Fibroblast of the aortic adventitia (primary cell): ENCODE measurements at places on chromosomes 4 and X.

- DNase-seq = no peak
Measured at GRCh38 chr4:13876131-13876530, 248.6 kb upstream of the BOD1L1 start.

DNA sequence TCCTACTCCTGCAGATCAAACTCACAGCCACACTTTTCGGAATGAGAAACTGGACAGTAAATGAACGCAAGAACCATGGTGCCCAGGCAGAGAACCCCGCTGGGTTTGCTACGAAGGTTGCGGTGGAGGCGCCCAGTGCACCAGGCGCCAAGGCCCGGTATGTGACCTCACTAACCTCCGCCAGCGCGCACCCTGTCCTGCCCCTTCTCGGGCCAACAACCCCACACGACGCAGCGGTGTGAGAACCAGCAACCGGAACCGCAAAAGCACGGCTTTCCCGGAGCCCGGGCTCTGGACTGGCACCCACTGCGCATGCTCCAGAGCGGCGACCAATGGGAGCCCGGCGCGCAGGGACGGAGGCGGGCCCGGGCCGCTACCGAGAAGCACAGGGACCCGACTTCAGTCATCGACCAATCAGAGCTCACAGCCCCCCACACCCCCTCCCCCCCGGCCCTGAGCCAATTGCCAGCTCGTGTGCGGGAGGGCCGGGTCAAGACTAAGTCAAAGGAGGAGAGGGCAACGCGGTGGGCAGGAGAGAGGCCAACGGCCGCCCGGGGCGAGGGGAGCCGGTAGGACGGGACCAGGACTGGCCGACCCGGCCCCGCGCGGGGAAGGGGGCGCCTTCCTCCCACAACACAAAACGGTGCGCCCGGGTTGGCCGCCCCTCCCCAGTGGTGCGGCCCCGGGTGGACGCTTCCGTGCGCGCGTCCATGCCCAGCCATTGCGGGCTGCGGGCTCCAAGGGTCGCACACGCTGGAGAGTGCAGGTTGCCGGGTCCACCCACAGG is 7.3 kb upstream of the WAS start:
- peak; percentile 75 for DNase-seq

- no peak for DNase-seq
Measured at GRCh38 chr4:111263836-111264235, 641.0 kb upstream of the PITX2 start.

GRCh38 chr4:87316961-87317360 is 5.7 kb downstream of the HSD17B13 start:
- DNase-seq = no peak

DNA sequence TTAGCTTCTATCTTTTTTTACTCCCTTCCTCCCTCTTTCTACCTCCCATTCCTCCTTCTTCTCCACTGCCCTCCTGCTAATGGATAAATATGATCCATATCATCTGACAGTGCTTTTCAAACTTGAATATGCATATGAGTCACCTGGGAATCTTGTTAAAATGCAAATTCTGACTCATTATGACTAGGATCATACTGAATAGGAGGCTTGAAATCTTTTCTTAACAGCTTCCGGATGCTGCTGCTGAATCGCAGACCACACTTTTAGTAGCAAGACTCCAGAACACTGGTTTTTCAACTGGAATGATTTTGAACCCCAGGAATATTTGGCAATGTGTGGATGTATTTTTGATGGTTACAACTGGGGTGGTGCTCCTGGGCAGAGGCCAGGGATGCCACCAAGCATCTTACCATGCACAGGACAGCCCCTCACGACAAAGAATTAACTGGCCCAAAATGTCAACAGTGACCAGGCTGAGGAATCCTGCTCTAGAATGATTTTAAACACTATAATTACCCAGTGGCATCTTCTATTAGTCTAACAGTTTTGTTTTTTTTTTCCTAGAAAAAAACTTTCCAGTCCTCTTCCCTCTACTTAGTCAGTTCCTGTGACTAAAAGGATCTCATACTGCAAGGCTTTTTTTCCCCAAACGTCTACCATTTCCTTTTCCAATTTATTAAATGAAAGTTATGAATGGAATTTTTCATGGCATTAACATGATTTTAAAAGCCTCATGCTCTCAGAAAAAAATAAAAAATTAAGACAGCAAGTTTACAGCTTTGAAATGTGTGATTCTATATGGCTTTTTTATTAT is 10.6 kb upstream of the PYURF start:
- DNase-seq = peak; percentile 68

DNA sequence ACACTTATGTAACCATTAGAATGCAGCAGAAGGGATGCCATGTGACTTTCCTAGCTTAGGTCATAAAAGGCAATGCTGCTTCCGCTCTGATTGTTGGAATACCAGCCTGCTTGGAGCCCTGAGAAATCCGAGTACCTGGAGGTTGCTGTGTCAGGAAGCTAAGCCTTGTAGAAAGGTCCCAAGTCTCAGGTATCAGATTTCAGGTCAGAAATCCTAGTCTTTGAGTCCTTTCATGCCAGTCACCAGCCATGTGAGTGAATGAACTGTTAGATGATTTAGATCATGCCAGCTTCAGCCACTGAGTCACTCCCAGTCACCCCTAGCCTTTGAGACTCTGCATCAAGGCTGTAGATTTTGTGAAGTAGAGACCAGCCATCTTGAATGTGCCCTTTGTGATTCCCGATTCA is 23.5 kb downstream of the RAP1GDS1 start:
- DNase-seq = no peak

GRCh38 chr4:8857766-8858700 is 13.6 kb downstream of the HMX1 start:
- DNase-seq = no peak

GRCh38 chr4:7705062-7705461 is 234.6 kb downstream of the AFAP1 start:
- peak; percentile 13 for DNase-seq

- no peak for DNase-seq
Measured at GRCh38 chr4:188015025-188015940, 19.7 kb downstream of the ZFP42 start.

- DNase-seq = no peak
Measured at GRCh38 chr4:1008840-1009541, 2.4 kb upstream of the FGFRL1 start.

- DNase-seq = no peak
Measured at GRCh38 chrX:153689654-153690465, 2.1 kb downstream of the SLC6A8 start.

DNA sequence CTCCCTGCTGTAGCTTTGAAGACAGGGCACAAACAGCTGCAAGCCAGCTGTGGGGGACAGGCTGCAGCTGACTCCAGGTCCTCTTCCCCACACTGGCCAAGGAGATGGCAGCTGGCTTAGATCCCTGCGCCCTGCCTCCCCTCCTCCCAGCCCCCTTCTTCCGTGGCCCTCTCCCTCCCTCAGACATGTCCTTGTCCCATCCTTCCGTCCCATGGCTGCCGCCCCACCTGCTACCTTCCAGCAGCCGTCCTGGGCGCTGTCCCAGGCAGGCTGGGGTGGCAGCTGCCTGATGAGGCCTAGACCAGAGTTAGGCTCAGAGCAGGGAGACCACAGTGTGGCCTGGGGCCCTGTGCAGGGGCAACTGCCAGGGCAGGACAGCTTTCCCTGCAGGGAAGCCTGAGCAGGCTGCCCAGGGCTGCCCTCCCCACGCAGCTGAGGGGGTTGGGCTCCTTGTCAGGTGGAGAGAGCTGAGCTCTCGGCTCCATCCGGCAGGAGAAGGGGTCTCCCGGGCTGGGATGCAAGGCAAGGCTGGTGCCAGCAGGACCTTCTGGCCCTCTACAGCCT is 3.3 kb upstream of the BGN start:
- no peak for DNase-seq

GRCh38 chrX:37997096-37997495 is 9.3 kb upstream of the SYTL5 start:
- no peak for DNase-seq

- peak; percentile 94 for DNase-seq
Measured at GRCh38 chrX:119228512-119229252, 7.4 kb upstream of the PGRMC1 start.

DNA sequence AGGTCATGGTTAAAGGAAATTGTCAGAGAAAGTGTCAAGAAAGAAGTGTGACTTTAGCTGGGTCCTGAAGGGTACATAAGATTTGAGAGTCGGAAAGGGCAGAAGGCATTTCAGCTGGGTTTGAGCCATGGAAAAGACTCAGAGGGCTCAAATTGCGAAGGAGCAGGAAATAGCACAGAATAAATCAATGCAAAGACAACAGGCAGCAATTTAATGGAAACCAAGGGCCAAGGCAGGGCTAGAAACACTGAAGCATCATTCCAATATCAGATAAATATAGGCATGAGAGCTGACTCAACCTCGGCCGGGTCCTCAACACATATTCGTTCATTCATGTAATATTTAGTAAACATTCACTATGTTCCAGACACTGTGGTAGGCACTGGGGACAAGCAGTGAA is 3.6 kb upstream of the FMR1 start:
- no peak for DNase-seq

GRCh38 chr4:2932321-2932950 is 30.8 kb downstream of the NOP14 start:
- no peak for DNase-seq

DNA sequence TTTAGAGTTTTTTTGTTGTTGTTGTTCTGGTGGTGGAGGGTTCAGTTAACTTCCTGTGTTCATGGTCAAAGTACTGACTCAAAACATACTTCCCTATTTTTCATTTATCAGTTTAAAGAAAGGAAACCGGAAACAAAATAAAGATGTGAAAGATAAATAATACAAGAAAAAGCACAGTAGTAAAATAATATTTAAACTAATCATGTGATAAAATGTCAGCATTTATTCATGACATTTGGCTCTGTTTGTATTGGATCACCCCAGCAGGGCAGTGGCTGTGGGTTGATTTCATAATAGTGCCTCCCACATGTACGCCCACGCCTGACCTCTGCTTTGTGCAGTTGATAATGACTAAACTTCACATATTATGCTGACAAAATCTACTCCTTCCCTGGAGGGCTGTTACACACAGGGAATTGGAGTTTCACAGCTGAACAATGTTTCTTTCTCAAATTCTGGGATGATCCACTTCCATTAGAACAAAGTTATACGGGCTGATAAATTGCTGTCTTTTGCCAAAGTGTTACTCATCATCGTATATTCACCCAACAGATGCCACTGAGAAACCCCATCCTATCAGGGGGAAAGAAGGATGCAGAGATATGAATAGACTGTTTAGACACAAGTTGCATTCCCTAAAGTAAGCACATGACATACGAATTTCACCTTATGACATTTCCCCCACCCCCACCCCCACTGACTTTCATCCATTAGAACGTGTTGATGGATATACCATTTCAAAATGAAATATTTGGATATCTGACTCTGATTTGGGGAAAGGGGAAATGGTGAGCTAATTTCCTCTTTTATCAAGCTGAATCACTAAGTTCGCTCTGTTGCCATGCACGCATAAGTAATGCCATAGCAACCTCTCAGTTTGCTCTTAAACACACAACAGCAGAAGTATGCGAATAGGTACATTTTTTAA is 48.3 kb downstream of the AMELX start:
- DNase-seq = peak; percentile 91

- DNase-seq = peak; percentile 76
Measured at GRCh38 chrX:51743179-51743957, at the start of gene GSPT2. TSS of gene GSPT2 (plus strand) at chrX:51743442. CDS start at chrX:51743627, 185 bp downstream.

- no peak for DNase-seq
Measured at GRCh38 chr4:95304898-95305297, 243.9 kb downstream of the UNC5C start.

DNA sequence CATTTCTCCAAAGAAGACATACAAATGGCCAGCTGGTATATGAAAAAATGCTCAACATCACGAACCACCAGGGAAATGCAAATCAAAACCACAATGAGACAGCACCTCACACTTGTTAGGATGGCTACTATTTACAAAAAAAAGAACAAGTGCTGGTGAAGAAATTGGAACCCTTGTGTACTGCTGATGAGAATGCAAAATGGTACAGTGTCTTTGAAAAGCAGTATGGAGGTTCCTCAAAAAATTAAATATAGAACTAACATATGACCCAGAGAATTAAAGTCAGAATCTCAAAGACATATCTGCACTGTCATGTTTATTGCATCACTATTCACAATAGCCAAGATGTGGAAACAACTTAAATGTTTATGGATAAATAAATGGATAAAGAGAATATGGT is 20.9 kb downstream of the PAGE4 start:
- no peak for DNase-seq

- DNase-seq = no peak
Measured at GRCh38 chr4:158895797-158896576, 127.2 kb downstream of the FNIP2 start.

GRCh38 chr4:7083597-7084563 is 16.0 kb upstream of the GRPEL1 start:
- no peak for DNase-seq

DNA sequence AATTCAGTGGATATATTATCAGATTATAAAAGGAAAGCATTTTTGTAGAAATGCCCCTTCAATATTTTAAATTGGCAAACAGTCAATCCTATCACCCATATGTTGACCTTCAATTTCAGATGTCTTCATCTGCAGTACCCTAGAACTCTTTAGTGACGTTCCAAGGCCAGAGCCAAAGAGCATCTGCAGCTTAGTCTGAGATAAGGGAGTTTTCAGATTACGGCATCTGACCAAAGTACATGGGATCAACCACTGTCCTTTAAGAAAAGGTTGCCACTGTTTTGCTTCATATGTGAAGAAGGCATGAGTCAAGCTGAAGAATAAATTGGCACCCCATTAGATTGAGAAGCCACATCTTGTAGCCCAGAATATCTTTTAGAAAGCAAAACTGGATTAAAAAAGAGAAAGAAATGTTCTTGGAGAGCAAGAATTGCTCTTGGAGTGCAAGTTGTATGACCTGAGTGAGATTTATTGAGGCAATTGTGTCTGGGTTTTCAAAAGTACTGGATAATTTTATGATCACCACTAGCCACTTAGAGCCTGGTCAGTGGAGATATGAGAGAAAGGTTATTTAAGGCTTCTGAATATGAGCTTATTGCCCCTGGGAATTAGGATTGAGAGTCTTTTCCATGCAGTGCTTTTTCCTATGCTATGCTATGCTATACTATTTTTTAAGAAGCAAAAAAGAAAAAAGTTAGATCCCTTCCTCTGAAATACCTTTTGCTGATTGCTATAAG is 251.9 kb upstream of the NR3C2 start:
- no peak for DNase-seq

DNA sequence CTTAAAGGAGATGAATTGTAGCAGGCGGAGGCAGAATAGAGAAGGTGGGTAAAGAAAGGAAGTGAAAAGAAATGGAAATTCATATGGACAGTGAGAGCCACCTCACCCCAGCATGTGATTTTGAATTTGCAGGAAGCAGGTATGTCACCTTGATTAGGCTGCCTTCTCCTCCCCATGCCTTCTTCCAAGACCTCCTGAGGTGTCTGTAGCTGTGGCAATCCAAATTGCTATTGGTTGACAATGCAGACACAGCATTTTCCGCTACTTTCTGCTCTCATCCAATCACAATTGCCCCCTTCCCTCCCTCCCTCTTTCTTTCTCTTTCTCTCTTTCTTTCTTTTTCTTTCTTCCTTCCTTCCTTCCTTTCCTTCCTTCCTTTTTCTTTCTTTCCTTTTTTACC is 38.5 kb downstream of the RAB33B start:
- no peak for DNase-seq

GRCh38 chrX:67622053-67622585 is 78.3 kb downstream of the AR start:
- DNase-seq = no peak
